CD14-positive monocyte (primary cell): ENCODE measurements at places on chromosomes 5 and 9.

DNA sequence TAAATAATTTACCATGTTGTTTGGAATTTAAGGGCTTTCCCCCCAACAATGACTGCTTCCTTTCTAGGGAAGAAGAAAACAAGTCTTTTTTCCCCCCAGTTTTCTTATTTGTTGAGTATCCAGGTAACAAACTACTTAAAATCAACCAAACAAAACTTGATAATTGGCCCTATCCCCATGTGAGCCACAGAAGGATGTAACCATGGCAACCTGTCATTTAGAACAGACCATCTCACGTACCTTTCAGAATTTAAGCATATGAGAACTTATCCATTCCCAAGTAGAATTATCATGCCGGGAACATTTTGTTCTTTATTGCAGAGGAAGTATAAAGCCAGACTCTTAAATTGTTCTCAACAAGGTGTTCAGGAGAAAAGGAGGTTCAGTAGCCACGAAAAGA lies 392.3 kb downstream of the CETN3 start:
- no peak for DNase-seq

GRCh38 chr5:73434461-73434860 lies 14.1 kb downstream of the FOXD1 start:
- no peak for DNase-seq

DNA sequence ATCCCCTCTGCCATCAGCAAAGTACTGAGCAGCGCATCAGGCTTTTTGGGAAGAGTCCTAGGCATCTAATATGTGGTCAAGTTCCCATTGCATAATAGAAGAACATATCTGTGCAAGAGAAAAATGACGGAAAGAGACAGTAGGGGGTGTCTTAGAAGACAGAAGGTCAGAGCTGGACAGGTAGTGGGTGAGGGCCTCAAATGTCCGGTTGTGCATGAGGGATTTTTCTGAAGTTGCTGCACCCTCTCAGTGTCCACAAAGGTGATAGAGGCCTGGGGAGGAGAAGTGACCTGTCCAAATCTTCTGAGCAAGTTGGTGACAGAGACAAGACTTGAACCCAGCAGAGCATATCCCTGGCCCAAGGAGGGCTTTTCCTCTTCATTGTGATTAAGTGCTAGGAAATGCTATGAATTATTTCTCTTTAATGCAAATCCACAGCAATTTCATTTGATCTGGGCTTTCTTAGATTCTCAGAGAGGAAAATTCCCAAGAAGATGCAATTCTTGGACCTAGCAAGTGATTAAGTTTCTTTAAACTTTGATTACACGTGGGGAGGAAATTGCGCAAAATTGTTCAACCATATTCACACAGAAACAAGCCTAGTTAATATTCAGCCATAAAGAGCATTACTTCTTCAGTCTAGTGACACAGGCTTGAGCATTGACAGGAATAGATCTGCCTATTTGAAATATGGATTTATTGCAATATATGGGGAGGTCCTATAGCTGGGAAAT lies at the start of gene OR2S2:
TSS of gene OR2S2 (minus strand) at position 51 of the 734 bp plus-strand sequence. CDS start 56 bp downstream, outside the sequence.
- no peak for DNase-seq

DNA sequence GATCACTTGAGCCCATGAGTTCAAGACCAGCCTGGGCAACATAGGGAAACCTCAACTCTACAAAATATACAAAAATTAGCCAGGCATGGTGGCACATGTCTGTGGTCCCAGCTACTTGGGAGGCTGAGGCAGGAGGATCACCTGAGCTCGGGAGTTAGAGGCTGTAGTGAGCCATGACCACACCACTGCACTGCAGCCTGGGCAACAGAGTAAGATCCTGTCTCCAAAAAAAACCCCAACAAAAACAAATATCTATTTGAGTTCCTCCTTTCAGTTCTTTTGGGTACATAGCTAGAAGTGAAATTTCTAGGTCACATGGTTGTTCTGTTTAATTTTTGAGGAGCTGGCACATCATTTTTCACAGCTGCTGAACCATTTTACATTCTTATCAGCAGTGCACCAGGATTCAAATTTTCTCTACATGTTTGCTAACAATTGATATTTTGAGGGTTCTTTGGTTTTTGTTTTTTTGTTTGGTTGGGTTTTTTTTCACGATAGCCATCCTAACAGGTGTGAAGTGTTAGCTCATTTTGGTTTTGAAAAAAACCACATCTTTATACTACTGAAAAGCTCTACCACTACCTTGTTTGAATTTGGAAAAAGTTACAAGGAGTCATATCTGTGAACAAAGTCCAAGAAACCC lies 176.9 kb upstream of the SLC12A2 start:
- no peak for DNase-seq

- DNase-seq, result no peak
Observed at GRCh38 chr9:2635922-2636321, 14.3 kb downstream of the VLDLR start.

- no peak for DNase-seq
Observed at GRCh38 chr5:133706506-133707430, 94.4 kb upstream of the FSTL4 start.

GRCh38 chr5:101024299-101024698 lies 121.2 kb upstream of the ST8SIA4 start:
- DNase-seq, result no peak

GRCh38 chr5:73902327-73903051 lies 276.5 kb downstream of the ARHGEF28 start:
- peak; percentile 36 for DNase-seq

DNA sequence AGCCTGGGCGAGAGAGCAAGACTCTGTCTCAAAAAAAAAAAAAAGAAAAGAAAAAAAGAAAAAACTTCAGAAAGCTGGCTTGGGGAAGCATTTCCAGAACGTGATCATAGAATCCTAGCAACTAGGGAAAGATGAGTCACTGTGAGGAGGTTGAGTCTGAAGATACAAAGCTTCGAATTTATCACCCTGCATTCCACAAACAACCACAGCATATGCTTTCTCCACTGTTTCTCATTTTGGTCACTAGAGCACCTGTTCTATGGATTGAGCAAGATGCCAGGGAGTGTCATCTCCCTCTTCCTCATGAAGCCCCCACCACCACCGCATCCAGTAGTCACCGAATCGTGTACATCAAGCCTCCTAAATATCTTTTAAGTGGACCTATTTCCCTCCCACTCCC lies 37.9 kb downstream of the SEMA5A start:
- no peak for DNase-seq

DNA sequence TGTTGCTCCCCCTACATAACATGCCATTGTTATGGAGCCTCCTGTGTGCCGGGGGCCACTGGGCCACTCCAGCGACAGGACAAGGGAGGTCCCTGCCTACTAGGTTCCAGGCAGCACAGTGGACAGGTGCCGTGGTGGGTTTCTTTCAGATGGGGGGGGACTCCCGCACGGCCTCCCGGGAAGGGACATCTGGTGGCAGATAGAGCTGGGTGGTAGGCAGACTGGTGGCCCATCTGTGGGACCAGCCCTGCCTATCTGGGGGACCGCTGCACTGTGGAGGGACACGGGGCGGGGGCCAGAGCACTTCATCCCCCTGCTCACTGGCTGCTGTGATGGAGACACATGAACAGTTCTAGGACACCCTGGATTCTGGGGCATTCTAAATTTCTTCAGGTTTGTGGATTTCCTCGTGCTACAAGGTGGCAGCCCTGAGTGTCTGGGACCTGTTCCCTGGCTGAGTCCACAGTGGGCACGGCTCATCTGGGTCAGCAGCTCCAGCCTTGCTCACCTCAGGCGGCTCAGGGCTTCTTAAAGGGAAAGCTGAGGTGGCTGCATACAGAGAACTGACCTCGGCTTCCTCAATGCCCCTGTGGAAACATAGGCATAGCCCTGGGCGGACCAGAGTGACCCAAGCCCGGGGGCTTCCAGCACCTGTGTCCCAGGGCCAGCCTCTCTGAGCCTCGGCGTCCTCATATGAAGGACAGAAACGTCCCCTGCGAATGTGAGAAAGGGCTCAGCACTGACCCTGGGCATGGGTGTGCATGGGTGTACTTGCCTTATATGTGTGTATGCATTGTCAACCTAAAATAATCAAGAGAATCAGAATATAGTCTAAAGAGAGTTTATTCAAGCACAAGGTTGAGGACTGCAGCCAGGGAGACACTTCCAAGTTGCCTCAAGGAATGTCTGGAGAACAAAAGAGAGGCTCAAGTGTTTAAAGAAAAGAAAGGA lies 22.5 kb downstream of the FGD3 start:
- DNase-seq, result no peak

DNA sequence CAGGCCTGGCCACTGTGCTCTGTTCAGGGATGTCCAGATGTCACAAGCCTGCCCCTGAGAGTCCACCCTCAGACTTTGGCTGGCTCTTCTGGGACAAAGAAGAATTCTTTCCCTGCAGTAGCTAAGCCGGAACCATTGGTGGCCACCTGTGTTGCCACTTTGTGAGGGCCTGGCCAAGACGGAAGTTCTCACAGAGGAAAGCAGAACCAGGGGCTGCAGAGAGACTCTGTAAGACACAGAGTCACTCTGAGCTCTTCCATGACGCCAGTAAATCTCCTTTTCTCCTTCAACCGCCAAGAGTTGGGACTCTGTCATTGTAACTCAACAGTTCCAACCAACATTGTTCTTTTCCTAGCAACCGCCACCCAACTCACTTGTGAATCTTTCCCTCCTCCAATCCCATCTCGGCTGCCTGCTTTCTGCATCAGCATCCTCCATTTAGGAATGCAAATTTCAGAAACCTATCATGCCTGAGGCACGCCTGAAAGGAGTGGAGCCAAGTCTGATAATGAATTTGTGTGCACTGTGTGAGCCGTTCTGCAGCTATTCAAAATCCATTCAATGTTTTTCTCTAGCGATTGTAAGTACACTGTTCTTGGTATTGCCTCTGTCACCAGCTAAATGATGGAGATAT lies 37.8 kb upstream of the ATP6V1G1 start:
- peak; percentile 25 for DNase-seq

DNA sequence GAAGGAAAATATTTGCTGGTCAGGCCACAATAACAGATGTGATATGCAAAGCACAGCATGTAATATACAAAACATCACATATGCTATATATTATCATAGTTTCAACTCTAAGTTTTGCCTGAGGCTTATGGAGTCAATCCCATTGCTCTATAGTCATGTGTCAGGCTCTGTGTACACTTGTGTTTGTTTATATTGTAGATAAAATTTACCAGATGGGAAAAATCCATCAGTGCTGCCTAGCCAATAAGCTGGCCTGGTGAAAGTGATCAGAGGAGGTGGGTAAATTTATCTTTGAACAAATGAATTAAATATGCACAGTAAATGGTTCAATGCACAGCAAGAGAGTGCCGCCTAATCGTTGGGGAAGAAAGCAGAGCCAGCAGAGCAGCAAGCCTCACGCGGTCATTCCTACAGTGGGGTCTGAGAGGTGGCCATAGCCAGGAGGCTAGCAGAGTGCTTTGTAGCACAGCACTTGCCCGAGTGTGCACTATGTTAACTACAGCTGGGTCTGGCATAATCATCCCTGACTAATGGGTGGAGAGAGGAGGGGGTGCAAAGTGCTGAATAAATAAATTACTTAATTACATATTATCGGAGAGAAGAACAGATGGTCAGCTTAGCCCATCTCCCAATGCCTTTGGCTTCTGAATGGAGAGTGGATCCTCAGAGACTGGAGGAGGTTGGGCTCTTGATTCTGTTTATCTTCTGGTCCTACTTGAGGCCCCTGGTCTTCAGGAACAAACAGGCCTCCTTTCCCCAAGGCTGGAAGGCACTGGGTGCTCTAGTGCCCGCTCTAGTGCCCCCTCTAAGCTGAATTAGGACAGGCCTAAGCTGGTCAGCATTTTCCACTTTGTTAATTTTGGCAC lies 153.5 kb downstream of the MAT2B start:
- no peak for DNase-seq

DNA sequence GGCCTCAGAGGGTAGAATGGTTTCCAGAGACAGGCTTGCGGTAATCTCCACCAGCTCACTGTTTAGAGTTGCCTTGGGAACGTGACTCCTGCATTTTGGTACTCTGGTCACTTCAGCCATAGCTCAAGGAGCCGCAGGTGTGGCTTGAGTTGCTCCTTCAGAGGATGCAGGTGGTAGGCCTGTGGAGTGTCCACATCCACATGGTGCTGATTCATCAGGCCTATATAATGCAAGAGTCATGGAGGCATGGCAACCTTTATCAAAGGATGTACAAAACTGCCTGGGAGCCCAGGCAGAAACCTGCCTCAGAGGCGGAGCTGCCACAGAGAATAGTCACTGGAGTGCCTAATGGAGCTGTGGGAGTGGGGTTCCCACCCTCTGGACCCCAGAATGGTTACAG lies 114.2 kb downstream of the ANXA1 start:
- DNase-seq, result no peak

- no peak for DNase-seq
Observed at GRCh38 chr5:107269256-107269655, 401.5 kb downstream of the EFNA5 start.

DNA sequence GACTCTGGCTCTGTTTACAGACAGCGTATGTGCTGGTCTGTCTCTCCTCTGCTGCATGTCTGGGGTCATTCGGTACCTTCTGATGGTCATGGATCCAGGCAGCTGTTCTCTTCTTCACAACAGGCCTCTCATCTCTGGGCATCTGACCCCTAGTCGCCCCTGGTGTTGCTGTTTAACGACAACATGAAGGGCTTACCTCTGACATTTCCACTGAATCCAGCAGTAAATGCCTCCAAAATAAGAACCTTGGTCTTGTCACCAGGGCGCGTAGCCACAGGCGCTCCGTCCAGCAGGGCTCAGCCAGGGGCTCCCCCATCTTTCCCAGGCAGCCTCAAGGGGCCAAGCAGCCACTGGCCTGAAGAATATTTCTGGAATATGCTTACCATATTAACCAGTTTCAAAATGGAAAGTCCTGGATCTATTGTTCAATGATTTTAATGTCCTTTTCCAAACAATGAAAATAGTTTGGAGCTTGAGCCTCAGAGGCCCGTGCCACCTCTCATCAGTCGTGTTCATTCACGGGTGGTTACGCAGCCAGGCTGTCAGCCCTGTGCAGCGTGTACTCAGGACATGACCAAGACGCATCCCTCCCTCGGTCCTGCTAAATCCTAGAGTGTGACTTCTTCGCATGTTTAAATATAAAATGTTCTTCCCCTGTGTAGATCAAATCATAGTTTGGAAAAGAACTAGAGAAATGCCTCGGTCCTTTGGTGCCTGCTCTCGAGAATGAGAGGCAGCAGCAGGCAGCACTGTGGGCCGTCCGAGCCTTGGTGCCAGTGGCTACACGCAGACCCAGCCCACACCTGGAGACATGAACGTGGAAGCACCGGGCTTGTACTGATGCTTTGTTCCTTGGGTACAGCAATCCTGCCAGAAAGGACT lies 30.1 kb upstream of the LRRC14B start:
- no peak for DNase-seq

- DNase-seq, result no peak
Observed at GRCh38 chr9:30943446-30944224, 1440.8 kb upstream of the ACO1 start.
